ENCODE measurements at places on chromosomes 16 and 17.
A peak's percentile ranks its signal among the peaks of the same experiment; 100 is the strongest.

DNA sequence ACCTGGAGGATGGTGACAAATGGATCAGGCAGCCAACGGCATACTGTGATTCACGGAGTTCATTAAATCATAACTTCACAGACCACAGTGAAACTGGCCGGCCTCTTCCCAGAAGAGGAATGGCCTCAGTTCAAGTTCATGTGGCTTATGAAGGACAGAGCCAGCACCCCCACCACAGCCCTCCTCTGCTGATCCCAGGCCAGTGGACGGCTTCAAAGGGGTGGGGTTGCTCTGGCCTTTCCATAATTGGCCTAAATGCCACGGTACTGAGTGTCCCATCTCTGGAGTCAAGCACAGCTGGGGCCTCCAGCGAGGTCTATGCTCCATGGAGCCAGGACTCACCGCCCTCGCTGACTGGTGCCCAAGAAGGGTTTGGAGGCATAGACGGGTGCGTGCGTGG, 21.4 kb downstream of the GALNS start:
- no peak for DNase-seq

- DNase-seq: peak; percentile 100
Measured at GRCh38 chr16:60905811-60906210, 1130.4 kb downstream of the CDH8 start.

DNA sequence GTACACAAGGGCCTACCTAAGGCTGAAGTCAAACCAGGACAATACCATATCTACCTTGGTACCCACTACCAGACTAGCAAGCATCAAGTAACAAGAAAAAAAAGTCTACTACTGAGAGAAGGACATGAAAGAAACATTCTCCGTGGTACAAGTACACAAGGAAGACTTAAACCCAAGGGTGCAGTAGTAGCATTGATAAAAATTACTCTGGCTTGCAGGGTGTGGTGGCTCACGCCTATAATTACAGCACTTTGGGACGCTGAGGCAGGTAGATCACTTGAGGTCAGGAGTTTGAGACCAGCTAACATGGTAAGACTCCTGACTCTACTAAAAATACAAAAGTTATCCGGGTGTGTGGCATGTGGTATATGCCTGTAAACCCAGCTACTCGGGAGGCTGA, 386.5 kb upstream of the PMFBP1 start:
- DNase-seq: no peak

DNA sequence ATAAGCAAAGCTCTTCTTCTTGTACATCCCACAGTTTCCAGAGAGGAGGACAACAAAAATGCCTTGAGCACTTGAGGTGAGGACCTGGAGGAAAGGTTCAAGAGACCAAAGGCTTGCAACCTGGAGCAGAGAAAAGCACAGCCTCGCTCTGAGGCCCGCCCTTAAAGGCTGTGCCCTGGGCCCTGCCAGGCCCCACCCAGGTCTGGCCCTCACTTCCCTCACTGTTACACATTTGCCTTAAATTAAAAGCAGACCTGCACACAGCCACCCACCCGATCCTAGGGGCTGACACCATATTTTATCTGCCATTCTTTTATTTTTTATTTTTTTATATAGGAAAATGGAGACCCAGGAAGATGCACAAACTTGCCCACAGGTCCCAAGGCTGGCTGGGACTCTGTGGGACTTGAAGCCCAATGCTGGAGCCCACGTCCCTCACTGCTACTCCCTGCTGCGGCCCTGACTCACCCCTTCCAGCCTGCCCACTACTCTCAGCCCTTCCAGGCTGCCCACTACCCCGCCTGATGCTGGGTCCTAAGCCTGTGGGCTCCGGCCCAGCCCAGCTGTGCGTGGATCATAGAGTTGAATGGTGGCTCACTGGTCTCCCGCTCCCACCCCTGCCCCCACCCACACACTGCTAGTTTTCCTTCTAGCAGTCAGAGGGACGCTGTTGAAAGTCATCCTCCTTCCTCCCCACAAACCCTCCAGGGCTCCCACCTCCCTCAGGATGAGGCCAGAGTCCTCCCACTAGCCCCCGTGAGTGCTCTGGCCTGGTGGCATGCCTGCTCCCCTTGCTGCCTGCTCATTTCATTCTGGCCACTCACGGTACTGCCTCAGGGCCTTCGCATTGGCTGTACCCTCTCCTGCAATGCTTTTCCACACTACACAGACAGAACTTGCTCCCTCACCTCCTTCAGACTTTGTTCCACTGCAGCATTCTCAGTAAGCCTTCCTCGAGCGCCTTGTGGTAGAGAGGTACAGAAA, 77.6 kb upstream of the MED9 start:
- DNase-seq: no peak

DNA sequence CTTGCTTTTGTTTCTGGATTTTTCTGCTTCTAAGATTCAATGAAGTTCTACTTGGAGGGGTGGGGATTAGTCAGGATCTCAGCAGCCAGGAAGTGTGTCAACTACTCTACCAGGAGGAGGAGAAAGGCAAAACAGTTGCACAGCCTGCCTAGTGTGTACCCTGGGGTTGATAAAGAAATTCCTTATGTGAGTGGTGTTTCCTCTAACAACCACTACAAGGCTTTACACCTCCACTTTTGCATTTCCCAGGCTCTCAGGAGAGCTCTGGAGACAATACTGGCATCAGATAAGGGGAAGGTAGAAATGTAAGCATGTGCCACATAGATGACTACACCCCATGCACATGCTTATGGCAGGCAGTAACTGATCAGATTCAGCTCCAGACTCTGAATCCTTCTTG, 174.6 kb downstream of the TOX3 start:
- DNase-seq: no peak

DNA sequence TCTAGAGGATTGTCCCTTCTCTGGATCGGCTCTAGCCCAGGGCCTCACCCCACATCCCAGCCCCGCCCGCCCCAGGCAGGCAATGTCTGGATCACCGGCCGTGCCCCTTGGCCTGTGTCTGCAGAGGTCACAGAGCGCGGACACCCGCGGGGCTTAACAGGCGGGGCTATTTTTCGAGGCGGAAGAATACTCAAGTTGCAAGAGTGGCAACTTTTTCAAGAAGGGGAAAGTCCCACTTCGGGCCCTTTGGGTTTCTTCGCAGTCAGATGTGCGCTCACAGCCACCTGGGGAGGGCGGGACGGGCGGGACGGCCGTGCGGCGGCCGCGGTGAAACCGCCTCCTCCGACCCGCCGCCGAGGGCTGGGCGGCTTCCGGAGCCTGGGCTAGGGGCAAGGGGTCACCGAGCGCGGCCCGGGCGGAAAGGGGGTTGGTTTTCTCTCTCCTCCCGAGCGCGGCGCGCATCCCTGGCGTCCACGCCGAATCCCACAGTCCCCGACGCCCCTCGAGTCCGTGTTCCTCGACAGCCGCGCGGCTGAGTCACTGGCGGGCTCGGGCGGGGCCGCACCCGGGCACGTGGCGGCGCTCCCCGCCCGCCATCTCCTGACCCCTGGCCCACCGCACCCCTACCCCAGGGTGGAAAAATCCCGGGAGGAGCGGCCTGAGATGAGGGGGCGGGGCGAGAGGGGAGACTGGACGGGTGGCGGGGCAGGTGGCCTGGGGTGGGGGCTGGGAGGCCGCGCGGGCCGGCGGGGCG, 1.2 kb upstream of the PFN1 start:
- no peak for DNase-seq

DNA sequence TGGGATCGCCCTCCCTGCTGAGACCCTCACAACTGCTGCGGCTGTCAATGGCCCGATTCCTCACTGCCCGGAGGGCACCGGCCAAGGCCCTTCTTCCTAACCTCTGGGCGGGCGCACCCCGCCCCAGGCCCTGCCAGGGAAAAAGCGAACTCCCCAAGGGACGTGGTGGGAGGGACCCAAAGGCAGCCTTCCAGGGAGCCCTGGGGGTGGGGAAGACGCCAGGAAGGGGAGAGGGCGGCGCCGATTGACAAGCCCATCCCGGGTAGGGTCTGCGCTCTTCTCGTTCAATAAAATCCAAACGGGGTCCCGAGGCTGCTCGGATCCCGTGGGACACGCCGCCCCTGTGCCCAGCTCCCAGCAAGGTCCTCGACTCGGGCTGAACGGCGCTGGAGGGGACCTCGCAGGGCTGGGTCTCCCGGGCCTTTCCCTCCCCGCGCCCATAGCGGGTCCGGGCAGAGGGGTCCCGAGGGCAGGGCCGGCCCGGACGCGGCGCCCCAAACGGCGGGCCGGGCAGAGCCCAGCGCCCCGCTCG, 416 bp downstream of the KIFC3 start:
- DNase-seq: no peak

GRCh38 chr17:51152766-51153209, 571 bp upstream of the NME1 start:
- no peak for DNase-seq

DNA sequence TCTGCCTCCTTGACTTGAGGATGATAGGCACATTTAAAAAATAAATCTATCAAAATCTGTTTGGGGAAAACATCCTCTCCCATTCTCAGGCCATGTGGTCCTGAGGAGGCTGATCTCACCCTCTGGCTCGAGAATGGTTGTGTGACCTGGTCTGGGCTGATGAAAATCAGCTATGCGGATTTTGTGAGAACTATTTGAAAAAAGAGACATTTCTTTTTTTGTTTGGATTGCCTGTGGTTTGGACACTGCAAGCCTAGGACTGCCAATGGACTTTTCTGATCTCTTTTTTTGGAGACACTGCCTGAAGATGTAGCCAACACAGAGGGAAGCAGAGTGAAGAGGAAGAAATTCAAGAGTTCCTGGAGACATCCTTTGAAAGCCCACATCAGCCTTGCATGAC, 145.9 kb downstream of the HS3ST3B1 start:
- DNase-seq: no peak

DNA sequence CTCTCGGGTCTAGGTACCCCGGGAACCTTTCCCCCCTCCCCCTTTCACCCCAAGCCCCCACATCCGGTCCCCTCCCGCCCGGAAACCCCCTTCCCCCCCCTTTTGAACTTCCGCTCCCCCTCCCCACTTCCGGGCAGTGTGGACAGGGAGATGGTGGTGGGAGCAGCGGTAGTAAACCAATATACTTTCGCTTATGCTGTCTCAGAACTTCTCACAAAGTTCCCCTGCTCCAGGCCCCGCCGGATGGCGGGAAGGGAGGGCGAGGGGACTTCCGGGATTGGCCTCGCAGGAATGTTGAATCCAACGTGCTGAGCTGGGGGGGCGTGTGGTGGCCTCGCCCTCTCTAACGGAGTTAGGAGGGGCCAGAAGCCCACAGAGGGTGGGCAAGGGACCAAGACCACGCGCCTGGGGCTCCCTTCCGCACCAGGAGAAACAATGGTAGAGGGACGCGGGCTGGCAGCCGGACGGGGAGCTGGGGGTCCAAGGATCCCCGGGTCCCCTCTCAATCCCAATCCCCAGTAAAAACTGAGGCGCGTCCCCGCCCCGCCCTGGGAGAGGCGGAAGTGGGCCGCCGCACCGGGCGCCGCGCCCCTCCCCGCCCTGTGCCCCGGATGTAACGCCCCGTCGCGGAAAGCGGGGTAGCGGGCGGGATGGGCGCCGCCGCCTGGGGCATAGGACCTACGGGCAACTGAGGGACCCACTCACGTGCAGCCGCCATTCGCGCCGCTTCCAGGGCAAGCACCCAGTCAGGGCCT, 742 bp downstream of the PFN1 start:
- no peak for DNase-seq

DNA sequence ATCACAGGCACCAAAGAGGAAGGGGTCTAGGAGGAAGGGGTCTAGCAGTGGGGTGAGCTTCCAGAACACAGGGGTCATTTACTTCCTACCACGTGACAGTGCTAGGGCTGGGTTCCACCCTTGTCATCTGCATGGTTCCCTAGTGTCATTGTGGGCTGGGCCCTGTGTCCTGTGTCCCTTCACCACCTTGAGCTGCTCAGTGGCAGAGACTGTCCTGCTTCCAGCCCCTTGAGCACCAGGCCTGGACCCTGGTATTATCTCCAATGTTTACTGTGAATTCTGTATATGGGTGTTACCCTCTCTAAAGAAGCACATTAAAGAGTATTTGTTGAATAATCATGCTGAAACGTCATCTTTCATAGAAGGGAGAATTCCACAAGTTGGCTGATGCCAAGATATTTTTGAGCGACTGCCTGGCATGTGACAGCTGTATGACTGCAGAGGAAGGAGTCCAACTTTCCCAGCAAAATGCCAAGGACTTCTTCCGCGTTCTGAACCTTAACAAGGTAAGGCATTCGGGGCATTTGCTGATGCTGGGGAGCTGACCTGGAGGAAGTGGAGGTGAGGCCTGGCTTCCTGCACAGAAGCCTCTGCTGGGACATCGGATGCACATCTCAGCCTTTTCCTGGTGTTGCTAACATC, 5.5 kb downstream of the NARF start:
- DNase-seq: peak; percentile 16

- no peak for DNase-seq
Measured at GRCh38 chr16:27977966-27978365, 85.5 kb downstream of the GSG1L start.

DNA sequence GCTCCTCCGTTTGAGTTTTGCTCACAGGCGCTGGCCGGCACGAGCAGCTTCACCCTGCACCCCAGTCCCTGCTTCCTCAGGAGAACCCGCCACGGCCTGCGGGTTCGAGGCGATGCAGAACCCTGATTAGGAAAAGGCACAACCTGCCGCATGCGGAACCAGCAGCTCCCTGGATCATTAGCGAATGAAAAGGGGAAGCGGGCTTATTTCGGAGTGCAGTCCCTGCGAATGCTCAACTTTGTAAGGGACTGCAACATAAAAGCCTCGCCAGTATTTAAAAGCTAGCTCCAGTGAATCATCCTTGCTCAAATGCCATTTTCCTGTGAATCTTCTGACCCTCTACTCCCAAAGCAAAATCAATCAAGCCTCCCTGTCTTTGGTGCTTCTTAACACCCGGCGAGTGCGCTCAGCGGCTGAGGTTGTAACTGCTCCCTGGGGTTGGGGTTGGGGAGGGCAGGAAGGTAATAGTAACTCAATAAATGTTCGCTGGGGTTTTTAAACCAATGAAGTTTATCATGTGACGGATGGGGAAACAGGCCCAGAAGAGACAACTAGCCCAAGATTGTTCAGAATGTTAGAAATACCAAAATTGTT, 678 bp upstream of the AKAP10 start:
- DNase-seq: no peak

GRCh38 chr17:82917699-82918345, 78.0 kb upstream of the ZNF750 start:
- no peak for DNase-seq

- no peak for DNase-seq
Measured at GRCh38 chr16:20061132-20061531, 12.6 kb downstream of the GPR139 start.

DNA sequence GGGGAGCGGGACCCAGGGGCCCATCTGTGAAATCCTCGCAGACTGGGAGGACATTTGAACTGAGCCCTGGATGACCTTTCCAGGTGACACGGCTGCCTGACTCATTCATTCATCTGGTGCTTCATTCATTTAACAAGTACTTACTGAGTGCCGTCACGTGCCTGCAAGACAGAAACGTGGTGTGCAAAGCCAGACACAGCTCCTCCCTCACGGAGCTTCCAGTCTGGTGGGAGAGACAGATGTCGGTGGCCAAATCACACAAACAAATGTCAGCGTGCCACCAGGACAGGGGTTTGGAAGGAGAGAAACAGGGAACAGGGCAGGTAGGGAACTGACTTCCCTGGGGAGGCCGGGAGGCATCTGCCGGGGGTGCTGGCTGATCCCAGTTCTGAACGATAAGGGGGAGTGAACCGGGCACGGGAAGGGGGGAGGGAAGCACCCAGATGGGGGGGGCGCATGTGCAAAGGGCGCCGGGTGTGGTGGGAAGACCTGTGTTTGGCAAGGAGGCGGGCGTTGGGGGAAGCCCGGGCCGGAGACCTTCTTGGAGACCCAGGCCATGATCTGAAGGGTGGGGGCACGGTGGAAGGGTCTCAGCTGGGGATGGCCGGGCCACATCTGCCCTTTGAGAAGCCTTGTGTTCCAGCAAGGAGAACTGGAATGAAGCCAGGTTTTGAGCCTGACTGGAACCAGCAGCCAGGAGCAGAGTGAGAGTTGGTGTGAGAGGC, 93.6 kb upstream of the CIBAR2 start:
- DNase-seq: no peak
